ENCODE measurements at places on chromosomes 12 and 14.

DNA sequence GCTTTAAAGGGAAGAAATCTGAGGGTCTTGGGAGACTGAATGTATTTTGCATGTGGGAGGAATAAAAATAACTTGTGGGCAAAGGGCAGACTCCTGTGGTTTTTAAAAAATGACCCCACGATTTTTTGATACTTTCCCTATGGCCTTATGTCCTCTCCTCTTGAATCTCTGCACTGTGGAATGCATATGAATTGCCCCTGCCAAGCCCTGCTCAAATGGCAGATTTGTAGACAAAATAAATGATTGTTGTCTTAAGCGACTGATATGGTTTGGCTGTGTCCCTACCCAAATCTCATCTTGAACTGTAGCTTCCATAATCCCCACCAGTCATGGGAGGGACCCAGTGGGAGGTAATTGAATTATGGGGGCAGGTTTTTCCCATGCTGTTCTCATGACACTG lies 223.8 kb downstream of the DACT1 start:
- no peak for DNase-seq

DNA sequence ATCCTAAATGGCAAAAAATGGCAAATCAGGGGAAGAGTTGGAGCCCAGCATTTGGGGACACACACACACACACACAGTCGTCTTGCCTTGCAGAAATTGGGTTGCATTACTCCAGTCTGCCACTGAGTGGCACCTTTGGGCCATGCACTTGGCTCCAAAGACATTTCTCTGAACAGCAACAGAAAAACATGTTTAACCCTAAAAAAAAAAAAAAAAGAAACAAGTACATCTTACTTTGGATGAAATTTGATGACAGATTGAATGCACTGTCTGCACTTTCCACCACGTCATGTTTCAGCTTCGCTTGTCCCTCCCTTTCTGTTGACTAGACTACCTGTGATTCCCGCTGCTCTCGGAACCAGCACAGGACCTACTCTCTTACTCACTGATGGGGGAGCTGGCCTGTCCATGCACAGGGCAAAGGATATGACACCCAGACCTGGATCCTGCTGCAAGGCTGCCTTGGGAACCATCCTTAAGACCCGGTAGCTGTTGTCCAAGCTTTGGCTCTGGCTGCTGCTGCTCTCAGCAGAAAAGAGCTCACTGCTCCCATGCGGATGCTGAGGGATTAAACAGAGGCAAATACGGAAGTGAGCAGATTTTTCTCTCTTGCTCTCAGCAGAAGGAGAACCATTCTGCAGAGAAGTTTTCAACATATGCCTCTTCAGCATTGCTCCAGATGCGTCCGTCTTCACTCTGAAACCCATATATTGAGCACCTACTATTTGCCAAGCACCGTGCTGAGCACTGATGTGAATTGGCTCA lies 376.8 kb downstream of the DPF3 start:
- DNase-seq, result peak; percentile 55

DNA sequence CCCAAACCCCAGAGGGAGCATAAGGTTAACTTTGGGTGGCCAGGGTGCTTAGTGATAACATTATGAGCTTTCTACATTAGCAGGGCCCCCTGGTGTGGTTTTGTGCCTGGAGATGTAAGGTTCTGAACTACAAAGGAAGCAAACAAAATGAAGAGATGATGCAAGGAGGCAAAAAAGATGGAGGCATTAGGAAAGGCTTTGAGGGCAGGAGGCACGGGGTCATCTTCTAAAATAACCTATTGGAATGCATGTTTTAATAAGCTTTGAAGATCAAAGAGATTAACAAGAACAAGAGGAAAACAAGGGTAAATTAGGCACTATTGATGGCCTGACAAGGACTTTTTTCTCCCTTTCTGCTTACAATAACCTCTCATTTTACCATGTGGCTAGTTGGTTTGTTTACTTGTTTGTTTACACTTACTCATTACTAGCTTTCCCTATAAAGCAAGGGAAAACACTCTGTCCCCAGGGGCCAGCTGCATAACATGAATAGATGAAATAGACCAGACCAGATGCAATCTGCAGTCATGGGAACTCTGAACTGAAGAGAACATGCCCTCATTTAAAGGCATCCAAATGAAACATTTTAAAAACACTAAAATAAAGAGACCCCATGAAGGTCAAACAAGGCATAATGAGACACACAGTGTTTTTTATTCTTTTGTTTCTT lies 390.3 kb downstream of the DIO2 start:
- no peak for DNase-seq

DNA sequence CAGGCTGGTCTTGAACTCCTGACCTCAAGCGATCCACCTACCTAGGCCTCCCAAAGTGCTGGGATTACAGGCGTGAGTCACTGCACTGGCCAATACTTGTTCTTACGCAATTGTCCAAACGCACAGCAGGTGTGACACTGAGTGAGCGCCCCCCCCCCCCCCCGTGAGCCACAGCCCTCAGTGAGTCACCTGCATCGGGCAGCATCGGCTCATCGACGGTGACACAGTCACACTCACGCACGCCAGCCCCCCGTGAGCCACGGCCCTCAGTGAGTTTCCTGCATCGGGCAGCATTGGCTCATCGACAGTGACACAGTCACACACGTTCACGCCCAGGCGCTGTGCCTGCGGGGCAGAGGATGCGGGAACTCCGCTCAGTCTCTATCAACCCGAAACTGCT lies 42.5 kb downstream of the GALNT9 start:
- no peak for DNase-seq

GRCh38 chr14:60658909-60659585 lies 9.8 kb upstream of the SIX1 start:
- no peak for DNase-seq

- DNase-seq, result no peak
Observed at GRCh38 chr12:95700316-95700785, 90.2 kb downstream of the NTN4 start.

- DNase-seq, result no peak
Observed at GRCh38 chr12:131675126-131676080, 35.5 kb upstream of the SFSWAP start.
